ENCODE measurements at places on chromosomes 12 and 14.

DNA sequence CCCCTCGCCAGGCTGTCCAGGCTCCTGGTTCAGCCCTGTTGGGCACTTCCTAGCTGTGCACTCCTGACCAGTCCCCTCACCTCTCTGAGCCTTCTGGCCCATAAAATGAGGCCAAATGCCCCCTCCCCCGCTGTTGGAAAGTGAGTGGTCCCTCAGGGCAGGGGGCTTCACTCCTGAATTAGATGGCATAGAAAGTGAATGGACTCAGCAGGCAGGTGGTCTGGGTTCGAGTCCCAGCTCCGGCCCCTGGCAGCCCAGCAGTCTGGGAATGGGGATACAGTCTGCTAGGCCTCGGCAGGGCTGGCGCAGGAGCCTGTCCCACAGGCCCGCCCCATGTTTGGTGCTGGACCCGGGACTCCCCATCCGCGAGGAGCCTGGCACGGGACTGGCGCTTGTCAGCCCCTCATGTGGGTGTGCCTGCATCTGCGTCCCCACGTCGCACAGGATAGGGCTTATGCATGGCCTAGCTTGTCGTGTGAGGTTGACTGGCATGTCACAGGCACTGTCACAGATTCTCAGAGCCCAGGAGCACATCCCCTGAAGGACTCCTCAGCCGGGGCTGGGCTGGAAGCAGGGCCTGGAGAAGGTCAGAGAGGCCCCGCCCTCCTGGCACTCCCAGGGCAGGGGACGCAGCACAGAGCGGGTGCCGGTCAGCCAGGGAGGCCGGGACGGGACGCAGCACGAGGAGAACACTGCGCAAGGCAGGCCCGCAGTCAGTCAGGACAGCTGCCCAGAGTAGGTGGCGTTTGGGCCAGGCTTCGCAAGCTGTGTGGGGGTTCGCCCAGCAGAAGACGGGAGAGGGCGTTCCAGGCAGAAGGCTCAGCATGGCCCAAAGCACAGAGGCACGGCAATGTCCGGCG lies 40.5 kb downstream of the DIO3 start:
- no peak for DNase-seq

DNA sequence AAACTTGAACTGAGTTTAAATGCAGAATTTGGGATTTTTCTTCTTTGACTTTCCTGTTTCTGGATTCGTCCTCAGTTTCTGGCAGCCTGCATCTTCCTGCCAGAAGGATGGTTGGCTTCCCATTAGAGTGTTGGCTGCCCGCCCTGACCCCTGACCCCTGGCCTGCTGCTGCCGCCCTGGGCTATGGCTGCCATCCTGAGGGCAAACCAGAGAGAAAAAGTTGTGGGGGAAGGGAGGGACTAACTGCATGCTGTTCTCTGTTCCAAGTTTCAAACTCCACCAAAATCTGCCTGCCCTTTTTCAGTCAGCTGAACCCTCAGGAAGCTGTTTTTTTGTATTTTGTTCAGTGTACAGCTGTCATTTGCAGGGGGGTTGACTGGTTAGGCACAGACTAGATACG lies 48.4 kb downstream of the FNTB start:
- peak; percentile 55 for DNase-seq

DNA sequence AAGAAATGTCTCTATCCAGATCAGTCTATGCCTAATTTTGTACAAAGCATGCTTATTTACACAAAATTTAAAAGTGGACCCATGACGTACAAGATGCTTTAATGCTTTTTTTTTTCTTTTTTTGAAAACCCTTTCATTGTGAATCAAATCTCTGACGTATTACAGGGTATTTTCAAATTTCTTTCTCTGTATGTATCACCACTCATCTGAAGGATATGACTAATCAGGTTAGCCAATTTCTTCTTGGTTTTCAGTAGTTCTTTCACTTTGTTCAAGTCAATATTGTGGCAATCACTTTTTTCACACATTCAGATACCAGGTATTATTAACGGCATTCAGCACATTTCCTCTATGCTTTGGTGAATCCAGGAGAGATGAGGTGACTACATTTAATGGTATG lies 685.3 kb downstream of the TRHDE start:
- no peak for DNase-seq

DNA sequence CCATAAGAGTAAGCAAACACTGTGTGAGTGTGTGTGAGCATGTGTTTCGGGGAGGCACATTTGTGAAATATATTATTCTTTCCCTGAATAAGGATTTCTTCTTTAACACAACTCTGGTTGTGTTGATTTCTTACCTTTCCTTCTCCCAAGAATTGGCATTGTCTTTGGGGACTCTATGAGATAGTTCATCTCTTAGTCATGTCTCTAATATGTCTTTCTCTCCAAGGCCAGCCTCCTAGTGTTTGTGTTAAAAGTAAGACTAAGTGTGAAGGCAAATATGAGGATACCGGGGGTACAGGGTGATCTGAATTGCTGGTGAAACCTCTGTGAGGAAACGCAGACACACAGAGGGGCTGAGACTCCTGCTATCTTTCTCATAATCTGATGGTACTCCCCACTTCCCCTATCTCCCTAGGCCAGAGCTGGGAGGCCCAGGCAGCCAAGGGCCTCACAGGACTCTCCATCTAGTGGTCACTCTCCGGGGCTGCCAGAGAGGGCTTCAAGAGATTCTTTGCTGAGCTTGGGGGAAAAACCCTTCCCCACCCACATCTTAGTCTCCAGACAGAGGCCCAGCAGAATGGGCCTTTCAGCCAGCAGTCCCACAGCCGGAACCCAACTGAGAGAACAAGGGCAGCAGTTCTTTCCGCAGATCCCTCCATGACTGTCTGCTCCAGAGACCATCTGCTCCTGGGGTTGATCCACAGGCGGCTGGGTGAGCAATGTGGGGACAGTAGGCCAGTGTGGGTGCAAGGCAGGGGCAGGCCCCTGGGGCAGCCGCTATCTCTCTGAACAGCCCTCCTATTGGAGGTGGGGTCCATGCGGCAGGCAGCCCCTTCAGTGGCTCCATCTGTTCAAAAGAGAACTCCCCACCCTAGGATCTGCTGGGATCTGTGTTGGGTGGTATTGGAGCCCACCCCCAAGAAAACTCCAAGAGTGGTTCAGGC lies 5.8 kb upstream of the HOXC12 start:
- DNase-seq, result no peak

- no peak for DNase-seq
Measured at GRCh38 chr12:64810831-64811230, 13.6 kb upstream of the TBC1D30 start.

GRCh38 chr14:89826596-89826995 lies 127.9 kb downstream of the EFCAB11 start:
- DNase-seq, result no peak

GRCh38 chr12:119385659-119386058 lies 51.1 kb downstream of the CCDC60 start:
- DNase-seq, result no peak

DNA sequence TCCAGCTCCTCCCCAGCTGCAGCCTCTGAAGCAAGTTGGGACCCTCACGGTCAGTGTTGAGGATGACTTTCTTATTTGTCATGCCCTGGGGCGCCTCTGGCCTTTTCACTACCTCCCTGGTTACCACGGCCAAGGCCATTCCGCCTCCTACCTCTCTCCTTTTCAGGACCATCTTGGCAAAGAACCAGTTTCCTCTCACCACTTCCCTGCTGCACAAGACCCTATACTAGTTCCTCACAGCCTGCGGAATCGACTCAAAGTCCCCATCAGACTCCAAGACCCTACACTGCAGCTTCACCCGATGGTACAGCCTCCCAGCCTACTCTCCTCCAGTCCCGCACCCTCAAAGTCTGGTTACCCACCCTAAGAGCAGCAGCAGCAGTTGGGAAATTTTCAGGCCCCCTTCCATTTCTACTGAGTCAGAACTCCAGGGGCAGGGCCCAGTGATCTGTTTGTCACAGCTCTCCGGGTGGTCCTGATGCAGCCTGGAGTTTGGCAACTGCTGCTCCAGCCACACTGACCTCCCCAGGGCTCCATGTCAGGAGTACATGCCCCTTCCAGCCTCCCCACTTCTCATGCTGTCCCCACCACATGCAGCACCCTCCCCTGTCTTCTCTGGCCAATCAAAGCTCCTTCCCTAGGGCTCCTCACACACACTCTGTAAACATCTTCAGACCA lies 5.4 kb downstream of the VWF start:
- no peak for DNase-seq

DNA sequence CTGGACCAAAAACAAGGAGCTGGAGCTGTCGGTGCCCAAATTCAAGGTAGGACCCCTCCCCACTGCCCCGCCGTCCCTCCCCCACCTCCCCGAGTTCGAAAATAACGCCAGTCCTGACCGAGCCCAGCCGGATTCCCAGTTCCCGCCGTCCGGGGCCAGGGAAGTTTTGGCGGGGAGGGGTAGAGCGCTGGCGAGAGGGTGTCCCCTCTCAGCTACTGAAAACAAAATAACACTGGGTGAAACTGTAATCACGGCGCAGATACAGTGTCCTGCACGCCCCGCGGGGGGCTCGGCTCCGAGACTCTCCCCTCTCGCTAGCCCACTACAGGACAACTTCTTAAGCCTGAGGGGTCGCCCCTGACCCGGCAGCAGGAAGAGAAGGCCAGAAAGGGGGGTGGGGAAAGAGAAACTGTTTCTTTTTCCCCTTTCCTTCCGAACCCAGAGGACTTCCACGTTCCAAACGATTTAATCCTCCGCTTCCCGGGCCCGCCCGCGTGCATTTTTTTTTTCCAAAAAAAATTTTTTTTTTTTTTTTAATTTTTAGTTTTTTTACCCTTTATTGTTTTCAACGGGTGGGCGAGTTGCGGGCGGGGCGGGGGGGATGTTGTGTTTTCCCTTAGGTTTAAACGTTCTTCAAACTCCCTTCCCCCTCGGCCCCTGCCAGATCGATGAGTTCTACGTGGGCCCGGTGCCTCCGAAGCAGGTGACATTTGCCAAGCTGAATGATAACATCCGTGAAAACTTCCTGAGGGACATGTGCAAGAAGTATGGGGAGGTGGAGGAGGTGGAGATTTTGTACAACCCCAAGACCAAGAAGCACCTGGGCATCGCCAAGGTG lies 1.6 kb downstream of the SETD1B start:
- DNase-seq, result peak; percentile 10

DNA sequence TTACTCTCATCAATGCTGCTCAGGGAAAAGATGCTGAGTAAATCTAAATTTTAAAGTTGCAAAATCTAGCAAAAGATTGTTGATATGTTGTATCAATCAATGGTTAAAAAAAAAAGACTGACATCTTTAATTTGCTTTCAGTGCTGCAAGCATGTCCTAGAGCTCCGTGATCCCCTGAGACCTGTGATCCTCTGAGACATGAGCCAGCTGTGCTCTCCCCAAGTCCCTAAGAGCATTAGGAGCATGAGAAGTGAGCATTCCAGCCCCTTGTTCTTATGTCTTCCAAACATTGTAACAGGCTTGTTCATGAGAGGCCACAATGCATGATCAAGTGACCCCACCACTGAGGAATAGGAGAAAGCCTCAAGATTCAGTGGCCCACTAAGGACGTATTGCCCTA lies 116.6 kb downstream of the DAD1 start:
- no peak for DNase-seq

- DNase-seq, result no peak
Measured at GRCh38 chr14:102988054-102988453, 65.6 kb downstream of the AMN start.

DNA sequence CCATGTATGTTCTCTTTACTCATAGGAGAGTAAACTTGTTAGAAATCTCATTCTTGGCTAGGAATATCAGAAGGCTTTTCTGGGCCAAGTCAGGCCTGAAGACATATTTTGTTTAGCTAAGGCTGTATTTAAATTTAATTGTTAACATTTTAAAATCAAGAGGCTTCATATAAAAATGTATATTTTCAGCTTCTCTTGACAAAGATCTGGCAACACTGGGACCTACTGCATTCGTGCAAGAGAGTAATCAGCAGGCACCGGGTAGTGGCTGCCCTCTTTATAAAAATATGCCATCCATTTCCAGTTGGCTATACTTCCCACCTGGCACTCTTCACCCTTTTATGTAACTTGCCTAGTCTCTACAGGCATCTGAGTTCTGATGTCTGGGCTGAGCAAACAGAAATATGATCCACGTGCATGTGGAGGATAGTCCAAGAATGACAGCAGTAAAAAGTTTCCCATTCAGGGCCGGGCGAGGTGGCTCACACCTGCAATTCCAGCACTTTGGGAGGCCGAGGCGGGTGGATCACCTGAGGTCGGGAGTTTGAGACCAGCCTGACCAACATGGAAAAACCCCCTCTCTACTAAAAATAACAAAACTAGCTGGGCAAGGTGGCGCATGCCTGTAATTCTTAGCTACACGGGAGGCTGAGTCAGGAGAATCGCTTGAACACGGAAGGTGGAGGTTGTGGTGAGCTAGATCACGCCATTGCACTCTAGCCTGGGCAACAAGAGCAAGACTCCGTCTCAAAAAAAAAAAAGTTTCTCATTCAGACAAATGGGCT lies 2.0 kb upstream of the SOS2 start:
- DNase-seq, result no peak

GRCh38 chr12:120438495-120439198 lies 734 bp downstream of the COX6A1 start:
- DNase-seq, result no peak

- DNase-seq, result peak; percentile 73
Measured at GRCh38 chr14:103541709-103542604, 13.0 kb downstream of the TRMT61A start.

DNA sequence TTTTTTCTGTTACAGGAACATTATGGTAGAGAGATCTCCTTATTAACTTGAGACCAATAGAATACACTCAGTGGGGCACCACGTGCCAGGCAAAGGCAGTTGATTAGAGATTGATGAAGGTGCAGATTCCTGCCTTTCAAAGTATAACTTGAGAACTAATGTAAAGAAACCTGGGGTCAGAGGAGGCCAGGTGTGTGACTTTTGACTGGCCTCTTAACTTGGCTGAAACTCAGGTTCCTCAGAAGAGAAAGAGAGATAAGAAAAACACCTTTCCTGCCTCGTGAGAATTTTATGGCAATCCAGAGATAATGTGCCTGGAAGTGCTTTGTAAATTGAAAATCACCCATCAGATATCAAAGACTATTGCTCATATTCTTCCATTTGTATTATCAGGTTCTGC lies 110.7 kb upstream of the GZMB start:
- no peak for DNase-seq

- DNase-seq, result no peak
Measured at GRCh38 chr12:84585776-84586395, 326.7 kb downstream of the SLC6A15 start.

- DNase-seq, result no peak
Measured at GRCh38 chr12:80099259-80099658, at the start of gene OTOGL. Gene OTOGL, plus strand, starts transcription at chr12:80099537. Its CDS starts 109,895 bp downstream, at chr12:80209432.

- no peak for DNase-seq
Measured at GRCh38 chr14:69268763-69269162, 8.8 kb downstream of the GALNT16 start.

Measured in substantia nigra (tissue), 51 donors.